ENCODE measurements at places on chromosomes 11 and 22.

DNA sequence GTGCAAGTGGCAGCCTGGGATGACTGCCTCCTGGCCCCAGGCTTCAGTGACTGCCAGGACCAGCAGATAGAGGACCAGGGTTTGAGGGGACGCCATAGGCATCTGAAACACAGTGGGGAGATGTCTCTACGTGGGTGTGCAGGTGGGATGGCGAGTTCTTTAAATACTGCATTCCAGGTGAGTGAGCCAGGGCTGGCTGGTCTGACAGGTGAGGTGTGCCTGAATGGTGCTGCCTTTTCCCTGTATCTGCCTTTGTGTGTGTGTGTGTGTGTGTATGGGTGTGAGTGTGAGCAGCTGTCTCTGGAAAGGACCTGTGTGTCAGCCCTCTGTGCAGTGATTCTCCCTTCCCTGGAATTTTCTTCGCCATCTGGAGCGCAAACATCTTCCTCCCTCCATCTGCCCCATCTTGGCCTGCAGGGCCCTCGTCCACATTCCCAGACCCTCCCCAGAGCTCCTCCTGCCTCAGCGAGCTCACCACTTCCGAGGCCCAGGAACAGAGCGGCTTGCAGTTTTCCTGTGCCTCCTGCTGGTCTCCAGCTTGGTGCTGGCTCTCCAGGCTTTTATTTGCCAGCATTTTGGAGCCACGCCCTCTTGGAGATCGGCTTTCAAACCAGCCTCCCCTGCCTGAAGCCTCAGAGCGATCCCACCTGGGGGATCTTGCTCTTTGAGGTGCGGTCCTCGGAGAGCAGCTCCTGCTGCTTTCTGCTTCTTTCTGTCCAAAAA is at the start of gene GPHA2:
Gene GPHA2 (minus strand): TSS at position 535 of the 723 bp plus-strand sequence. CDS start 433 bp downstream, at position 102.
- DNase-seq: peak; percentile 46

DNA sequence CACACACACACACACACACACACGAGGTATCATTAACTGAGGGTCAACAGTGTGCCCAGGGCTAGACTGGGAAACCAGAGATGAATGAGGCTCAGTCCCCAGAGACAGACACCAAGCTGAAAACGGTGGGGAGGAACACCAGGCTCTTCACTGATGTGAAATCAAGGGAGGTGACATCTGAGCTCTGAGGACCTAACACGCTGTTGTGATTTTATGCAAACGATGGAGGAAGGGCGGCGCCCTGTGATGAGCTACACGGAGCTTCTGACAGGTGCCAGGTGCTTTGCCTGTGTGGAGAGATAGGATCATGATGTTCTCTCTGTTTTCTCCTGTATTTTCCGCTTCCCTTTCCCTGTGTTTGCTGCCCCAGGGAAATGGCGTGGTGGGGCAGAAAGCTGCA is 6.5 kb upstream of the CYB5R3 start:
- DNase-seq: peak; percentile 40

DNA sequence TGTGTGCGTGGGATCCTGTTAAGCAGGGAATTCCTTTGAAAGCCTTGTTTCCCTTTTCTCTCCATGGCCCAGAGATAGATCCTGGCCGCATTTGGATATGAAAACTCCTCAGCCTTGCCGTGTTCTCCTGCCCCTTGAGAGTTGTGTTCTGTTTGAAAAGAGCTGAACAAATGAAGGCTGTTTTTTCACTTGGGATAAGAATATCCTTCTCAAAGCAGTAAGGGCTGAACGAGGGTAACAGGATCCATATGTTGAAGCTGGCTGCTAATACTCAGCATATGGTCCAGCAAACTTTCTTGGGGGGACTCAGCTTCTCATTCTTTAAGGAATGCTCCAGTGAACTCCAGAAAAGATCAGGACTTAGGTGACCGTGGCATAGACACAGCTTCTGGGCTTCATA is 114.5 kb upstream of the TTC12 start:
- DNase-seq: peak; percentile 70

GRCh38 chr11:1933416-1934334 is 13.5 kb upstream of the MRPL23 start:
- no peak for DNase-seq

DNA sequence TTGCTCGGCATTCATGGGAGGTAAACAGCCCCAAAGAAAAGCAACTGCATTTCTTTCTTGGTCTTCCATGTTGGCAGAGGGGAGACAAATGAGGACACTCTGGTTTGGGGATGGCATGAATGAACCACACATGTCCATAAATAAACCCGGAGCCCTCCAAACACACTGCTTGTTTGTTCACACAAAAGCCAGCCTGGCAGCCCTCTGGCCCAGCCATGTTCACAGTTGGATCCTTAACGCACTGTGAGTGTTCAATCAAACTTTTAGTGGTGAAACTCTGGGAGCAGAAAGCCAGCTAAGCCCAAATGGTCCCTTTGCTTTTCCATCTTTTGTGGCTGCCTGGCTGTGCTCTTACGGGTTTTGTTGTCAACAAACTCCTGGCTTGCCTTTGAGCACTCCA is 336.8 kb downstream of the CADM1 start:
- no peak for DNase-seq

DNA sequence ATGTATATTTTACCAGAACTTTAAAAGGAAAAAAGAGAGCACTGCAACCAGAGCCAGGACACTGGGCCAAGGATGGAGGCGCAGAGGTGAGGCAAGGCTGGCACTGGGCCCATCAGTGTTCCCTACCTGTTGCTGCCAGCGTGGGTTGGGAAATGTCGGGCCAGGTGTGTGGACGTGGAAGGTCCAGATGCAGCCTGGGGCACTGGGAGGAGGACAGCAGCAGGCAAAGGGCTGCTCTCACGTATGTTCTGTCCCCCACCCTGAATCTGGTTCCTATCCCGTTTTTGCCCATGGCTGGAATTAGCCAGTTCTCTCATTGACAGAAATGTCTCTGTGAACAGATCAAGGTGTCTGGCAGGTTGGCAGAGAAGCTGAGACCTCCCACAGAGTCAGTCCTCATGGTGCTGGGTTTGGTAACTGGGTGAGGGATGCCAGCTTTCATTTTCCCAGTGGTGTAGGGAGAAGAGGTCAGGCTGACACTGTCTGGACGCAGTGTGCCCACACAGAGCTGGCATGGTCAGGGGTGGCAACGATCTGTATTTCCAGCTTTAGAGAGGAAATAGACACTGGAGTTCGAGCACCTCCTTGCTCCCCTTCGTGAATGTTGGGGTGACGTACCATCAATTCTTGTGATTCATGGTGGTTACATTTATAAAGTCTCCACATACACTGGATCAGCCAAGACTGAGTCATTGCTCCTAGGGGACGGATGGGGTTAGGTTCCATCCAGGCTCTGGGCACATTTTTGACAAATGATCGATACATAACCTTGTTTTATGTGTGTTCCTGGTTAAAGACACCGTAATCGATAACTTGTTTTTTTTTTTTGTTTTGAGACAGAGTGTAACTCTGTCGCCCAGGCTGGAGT is 4.3 kb upstream of the PNPLA3 start:
- DNase-seq: no peak

- DNase-seq: no peak
These were observed 85.3 kb downstream of the GAB2 start for GRCh38 chr11:78332174-78332866.

DNA sequence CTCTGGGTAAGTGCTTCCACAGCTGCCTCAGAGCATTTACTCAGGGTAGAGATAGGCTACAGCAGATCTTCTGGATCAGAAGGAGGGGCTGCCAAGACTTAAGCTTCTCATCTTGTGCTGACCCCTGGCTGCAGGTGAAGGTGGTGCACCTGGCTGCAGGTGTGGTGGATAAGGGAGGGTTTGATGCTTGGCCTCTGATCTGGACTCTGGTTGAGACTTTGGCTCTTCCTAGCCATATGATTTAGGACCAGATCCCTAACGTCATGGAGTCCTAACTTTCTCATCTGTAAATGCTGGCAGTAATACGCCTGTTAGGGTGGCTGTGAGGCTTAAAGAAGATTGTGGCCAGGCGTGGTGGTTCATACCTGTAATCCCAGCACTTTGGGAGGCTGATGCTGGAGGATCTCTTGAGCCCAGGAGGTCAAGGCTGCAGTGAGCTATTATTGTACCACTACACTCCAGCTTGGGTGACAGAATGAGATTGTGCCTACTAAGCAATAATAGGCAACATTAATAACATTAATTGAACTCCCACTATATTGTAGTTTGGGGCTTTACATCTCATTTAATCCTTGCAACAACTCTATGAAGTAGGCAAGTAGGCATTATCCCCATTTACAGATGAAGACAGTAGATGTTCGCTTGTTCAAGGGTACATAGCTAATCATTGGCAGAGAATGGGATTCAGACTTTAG is 10.7 kb downstream of the DTX4 start:
- DNase-seq: no peak

DNA sequence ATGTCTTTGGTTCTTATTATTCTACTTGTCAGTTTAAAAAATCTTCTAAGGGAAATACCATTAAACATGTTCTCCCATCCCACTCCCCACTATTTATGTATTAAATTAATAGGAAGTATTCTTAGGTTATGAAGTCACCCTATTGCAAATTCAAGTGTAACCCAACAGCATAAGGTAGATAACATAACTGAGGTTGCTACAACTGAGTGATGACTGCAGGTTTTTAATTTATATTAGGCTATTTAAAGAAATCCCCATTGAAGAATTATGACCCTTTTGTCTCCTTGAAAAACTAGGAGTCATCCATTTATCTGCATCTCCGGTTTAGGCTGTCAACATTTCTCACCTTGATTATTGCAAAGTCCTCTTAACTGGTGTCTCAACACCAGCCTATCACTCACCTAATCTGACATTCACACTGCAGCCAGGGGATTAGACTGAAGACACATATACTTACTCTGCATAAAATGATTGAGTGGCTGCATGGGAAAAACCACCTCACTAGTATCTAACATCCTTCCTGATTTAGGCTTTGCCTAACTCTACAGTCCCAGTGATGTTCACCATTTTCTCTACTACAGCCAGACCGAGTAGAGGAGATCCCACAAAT is 649.4 kb downstream of the CNTN5 start:
- no peak for DNase-seq

GRCh38 chr11:113796663-113797259 is 17.2 kb downstream of the CLDN25 start:
- peak; percentile 67 for DNase-seq

DNA sequence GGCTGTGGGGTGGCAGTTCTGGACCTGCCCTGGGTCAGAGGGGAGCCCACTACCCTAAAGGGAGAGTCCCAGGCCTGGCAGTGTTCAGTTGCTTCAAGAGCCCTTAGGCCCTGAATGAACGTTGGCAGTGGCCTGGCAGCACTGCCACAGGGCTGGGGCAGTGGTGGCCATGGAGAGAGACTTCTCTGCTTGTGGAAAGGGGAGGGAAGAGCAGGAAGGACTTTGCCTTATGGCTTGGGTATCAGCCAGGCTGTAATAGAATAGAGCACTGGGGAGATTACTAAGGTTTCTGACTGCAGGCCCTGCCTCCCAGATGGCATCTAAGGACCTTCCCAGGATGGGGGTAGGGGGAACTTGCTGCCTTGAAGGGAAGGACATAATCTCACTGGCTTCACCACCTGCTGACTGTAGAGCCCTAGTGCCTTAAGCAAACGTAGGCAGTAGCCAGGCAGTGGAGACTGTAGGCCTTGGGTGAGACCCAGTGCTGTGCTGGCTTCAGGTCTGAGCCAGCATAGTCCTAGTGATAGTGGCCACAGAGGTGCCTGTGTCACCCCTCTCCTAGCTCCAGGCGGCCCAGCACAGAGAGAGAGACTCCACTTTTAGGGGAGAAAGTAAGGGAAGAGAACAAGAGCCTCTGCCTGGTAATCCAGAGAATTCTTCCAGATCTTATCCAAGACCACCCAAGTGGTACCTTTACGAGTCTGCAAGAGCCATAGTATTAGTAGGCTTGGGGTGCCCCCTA is 27.6 kb downstream of the PLA2G6 start:
- no peak for DNase-seq

DNA sequence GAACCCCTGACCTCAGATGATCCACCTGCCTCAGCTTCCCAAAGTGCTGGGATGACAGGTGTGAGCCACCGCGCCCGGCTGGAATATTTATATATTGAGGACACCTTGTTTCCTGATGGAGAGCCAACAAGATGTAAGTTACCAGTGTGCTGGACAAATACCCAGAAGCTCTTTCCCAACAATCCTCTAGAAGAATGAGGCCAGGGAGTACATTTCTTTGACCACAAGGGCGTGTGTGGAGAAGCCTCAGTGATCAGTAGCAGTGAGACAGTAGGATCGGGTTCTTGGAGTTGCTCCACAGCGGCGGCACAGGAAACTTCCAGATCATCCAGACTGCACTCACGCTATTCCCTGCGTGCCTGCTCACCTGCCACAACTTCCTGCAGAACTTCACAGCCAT is 10.3 kb upstream of the POLA2 start:
- no peak for DNase-seq

GRCh38 chr22:32354360-32355351 is 3.0 kb upstream of the RFPL3 start:
- DNase-seq: no peak

GRCh38 chr11:72959998-72960731 is 146.0 kb downstream of the ATG16L2 start:
- DNase-seq: no peak

DNA sequence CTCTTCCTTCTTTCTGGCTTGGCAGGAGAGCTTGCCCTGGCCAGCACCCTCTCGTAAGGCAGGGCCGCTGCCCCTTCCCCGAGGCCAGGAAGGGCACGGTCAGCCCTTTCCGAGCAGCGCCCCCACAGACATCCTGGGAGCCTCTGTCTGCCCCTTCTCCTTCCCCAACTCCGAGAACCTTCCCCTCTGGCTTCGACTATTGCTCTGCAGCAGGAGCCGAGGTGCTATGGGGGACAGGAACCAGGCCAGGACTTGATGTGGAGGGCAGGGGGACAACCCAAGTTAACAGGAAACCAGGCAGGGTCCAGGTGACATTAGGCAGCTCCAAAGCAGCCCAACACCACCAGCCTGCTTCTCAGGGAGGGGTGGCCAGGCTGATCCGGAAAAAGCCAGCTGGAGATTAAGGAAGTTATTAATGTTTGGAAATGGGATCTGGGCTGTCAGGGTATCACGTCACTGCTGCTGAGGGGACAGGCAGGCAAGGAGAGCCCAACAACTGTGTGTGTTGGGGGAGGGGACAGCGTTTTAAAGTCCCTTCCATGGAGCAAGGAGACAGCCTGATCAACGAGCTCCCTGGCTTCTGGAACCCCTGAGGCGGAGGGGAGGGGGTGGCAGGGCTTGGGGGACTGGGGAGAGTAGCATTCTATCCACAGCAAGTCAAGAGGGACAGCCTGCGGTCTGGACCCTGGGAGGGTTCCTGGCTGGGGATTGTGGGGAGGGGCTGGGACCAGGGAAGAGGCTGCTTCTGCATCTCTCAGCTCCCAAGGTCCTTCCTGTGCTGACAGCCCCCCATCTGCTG is 27.3 kb downstream of the SYT7 start:
- peak; percentile 61 for DNase-seq

GRCh38 chr11:9280655-9281301 is 15.6 kb upstream of the DENND5A start:
- no peak for DNase-seq

DNA sequence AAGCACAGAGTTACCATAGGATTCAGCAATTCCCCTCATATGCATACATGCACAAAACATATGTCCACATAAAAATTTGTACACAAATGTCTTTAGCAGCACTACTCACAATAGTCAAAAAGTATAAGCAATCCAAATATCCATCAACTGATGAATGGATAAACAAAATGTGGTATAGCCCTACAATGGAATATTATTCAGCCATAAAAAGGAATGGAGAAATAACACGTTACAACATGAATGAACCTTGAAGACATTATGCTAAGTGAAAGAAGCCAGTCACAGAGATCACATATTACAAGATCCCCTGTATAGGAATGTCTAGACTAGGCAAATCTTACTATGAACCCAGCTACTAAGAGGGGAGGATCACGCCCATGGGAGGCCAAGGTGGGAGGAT is 7.2 kb downstream of the PRR14L start:
- no peak for DNase-seq
